ENCODE measurements at places on chromosomes 2 and 18.
A peak's percentile ranks its signal among the peaks of the same experiment; 100 is the strongest.

DNA sequence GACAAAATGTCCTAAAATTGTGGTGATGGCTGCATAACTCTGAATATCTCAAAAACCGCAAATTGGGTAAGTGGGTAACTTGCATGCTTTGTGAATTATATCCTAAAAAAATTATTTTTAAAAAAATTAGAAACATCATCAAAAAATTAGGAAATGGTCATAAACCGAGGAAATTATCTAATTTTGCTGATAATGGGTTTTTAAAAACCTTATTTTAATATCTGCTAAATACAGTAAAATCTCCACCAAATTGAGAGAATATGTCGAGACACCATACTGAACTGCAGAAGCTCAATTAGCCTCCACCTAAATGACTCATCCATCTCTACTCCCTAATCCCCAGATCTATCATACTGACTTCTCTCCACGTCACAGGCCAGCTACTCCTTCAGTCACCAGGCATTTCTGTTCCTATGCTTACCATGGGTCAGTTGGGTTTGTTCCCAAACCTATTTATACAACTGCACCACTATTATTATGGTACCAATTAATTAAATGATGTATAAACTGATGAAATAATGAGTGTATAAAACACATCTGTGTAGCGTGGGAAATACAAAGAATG is 36.1 kb downstream of the SPIRE1 start:
- no peak for DNase-seq

DNA sequence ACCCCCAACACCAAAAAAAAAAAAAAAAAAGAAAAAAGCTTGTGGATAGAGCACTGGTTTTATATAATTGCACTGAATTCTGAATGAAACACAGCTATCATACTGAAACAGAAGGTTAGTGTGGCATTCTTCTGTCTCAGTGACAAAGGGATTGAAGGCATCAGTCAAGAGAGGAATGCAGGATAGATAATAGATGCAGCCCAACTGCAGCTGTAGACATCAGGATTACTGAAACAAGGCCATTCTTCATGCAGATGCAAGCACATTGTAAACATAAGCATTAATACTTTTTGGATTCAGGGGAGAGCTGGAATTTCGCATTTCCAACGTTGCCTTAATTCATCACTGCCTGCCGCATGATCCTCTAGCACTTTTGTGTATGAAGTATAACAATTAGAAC is 897.4 kb upstream of the KLHL29 start:
- no peak for DNase-seq

- DNase-seq, result no peak
These were observed 22.3 kb upstream of the GPR17 start for GRCh38 chr2:127623388-127624319.

GRCh38 chr2:102018823-102019445 is 27.2 kb downstream of the IL1R2 start:
- no peak for DNase-seq

GRCh38 chr2:240299710-240300068 is 135.8 kb upstream of the GPC1 start:
- no peak for DNase-seq

- DNase-seq, result peak; percentile 65
These were observed at the start of gene PARD6G for GRCh38 chr18:80247393-80247841. Gene PARD6G (minus strand): TSS chr18:80247514. CDS start chr18:80247348, 166 bp downstream.

DNA sequence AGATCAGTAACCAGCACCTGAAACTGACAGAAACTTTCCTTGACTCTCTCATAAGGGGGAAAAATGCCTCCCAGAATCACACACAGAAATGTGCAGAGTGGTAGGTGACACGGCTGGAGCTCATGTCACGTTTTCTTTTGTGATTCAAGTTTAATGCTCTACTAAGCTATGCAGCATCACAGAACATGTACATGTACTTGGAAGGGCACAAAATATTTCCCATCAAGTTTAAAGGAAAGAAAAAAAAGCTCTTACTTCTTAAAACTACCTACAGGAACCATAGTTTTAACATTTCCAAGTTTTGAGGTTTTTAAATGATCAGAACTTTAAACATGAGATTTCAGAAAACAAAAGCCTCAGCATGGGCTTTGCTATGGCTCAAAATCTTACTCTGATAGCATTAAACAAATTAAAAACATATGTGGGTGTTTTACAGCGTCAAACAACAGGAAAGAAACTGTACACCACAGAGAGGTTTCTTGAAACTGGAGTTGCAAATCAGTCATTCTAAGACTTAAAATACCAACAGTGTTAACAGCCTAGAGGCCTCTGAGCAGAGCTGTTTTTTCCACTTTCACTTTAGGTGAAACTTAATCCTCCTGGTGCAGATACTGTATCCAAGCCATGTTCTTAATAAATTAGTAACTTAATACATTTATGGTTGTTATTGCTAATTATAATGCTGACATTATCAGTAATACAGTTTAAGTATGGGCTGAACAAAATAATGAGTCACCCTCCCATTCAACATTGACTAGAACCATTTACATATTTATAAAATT is 30.1 kb downstream of the MBP start:
- DNase-seq, result no peak

GRCh38 chr2:135817466-135817865 is 19.5 kb downstream of the LCT start:
- no peak for DNase-seq

DNA sequence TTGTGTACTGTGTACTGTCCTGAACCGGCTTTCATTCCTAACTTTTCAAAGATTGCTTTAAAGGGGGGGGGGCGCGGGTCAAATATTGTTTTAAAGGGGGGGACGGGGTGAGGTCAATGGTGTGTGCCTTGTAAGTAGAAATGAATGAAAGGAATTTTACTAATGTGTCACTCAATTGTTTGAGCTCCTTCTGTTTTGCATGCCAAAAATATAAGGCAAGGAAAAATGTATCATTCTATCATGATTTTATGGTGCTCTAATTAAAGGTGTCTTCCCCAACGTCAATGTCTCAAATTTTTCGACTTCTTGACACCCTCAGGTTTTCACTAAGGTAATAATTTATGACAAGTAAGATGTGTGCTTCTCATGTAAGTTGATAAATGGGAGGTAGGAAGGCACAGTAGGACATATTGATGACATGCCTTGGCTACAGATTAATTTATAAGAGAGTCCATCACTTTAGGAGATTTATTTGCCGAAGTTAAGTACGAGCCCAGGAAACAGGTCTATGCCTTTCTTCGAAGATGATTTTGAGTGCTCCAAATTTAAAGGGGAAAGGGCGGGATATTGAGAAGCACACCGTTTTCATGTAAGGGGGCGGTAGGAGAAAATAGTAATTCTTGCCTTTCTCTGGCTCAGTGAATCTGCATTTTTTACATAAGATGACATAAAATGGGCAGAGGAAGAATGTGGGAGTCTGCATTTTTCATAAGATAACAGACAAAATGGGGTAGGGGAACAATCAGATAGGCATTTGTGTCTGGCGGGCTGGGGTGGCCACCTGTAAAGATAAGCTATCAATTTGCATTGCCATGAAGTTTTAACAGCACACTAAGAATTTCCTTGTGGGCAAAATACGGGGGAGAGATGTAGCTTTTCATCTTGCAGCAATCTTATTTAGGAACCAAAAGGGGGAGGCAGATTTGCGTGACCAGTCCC is 1.2 kb upstream of the TRAPPC8 start:
- DNase-seq, result no peak

- no peak for DNase-seq
These were observed 57.0 kb upstream of the FAM237A start for GRCh38 chr2:206585335-206585734.

GRCh38 chr2:12277241-12278034 is 439.3 kb upstream of the TRIB2 start:
- DNase-seq, result no peak

DNA sequence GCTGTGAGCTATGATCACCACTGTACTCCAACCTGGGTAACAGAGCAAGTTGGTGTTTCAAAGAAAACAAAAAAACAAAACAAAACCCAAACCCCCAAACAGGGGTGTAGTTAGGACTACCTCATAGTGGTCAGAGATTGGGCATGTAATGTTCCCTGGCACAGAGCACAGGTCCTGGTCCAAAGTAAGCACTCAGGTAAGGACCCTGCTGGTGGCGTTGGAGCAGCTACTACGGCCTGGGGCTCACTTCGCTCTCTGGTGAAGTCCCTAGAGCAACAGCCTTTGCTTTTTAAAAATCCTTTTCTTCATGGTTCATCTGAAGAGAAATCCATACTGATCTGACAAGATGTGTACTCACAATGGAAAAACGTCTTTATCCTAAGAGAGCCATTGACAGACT is 130.4 kb downstream of the ZNF236 start:
- no peak for DNase-seq

- no peak for DNase-seq
These were observed 122.0 kb downstream of the COPS8 start for GRCh38 chr2:237207646-237208045.

GRCh38 chr2:120866483-120867140 is 130.9 kb downstream of the GLI2 start:
- DNase-seq, result no peak

DNA sequence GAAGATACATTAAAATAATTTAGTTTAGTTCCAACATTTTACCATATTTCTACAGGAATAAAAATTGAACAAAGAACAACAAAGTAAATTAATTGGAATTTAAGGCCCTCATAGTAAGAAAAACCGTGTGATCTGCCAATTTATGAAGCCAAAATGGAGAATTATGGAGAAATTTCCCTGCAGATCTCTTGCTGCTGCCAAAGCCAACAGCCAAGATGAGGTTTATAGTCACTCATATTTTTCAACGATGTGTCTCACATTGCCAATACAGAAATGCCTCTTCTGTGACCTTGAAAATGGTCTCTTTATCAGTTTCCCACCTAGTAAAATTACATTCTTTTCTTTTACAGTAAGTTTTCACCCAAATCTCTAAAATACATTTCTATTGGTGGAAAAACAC is 317.2 kb upstream of the FIGN start:
- no peak for DNase-seq

- no peak for DNase-seq
These were observed 95.6 kb upstream of the CDC42EP3 start for GRCh38 chr2:37767046-37767445.

GRCh38 chr2:121049131-121049530 is 235.9 kb downstream of the TFCP2L1 start:
- DNase-seq, result no peak

DNA sequence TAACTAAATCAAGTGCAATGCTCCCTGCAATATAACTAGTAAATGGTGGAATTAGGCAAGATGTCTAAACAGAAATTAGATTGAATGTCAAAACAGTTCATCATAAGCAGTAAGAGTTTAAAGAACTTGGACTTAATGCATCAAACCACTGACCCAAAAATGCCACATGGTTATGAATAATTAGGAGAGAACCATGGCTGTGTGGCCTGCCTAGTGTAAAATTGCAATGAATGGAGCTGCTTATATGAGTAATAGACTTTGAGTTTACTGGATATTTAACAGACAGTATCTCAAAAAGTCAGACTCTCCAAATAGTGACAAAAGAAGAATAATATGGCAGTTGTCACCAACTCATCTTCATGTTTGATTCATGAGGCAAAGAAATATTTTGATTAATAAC is 101.6 kb upstream of the COL5A2 start:
- no peak for DNase-seq

GRCh38 chr18:48948112-48949049 is 2.4 kb downstream of the SMAD7 start:
- peak; percentile 56 for DNase-seq

DNA sequence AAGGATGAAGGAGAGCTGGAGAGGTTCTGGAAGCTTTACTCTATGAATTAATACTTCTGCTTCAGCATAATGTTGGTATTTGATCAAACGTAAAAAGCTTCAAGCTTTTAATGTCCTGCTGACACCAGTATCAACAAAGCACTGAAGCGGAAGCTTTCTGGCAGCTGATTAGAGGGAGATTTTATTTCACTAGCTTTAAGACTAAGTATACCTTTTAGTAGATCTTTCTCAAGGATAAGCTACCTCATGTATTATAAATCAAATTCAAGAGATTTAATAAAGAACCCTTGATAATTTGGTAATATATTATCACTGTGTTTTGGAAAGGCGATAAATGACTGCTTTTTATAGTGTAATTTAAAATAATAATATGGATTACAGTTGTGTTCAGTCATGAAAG is 128.0 kb upstream of the CD302 start:
- no peak for DNase-seq

DNA sequence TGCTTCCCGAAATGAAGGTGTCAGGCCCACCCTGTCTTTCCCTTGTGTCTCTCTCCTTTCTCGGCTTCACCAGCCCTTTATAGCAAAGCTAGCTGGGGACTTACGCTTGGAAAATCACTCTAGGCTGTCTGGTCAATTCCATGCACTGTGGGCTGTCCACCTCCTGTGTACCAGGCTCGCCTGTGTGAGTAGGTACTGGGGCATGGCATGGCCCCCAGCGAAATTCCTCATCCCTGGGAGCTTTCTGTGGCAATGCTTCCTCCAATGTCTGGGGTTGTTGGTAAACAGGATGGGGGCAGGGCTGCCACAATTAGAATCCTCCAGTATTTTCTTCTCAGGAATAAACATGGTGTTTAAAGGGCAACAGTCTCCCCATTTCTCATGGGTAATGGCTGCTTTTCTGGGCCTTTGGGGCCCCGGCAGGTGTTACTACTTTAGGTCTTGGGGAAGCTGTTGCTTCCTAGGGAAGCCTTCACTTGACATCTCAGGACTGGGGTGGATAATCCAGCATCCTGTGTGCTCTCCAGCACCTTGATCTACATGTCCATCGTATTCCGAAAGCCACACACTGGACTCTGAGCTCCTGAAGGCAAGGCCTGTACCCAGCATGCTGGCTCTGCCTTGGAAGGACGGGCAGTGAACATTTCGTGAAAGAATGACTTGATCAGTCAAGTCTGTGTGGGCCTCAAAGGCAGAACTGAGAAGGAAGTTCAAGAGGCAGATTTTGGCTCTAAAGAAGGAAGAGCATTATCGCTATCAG is 21.1 kb downstream of the RHOB start:
- no peak for DNase-seq

- DNase-seq, result no peak
These were observed 82.1 kb downstream of the CDK15 start for GRCh38 chr2:201888426-201888800.

- no peak for DNase-seq
These were observed 37.8 kb downstream of the GATA6 start for GRCh38 chr18:22207021-22207758.

GRCh38 chr2:70730730-70731129 is 37.3 kb downstream of the ADD2 start:
- no peak for DNase-seq

DNA sequence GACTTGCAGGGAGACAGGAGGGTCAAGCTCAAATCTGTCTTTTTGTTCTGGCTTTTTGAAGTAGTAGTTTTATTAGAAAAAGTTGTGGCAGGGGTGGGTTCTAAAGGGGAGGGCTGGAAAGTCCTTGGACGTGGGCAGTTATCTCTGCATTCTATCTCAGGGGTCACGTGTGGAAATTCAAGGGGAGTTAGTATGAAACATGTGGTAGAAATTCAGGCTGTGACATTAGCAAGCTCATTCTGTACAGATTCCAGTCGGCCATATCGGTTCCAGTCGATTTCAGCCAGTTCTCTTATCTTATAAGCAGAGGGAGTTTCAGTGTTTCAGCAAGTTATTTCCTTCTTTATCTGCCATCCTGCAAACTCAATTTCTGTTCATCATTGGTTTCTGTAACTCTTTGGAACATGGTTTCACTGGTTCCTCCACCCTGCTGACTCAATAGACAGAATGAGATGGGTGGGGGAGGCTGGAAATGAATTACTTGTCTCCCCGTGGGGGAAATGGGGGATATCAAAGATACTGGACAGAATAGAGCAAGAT is 53.0 kb downstream of the RAB27B start:
- no peak for DNase-seq
